Endothelial cell of coronary artery (primary cell): ENCODE measurements at places on chromosomes 6 and 20. TPM values are rescaled to one million over a fixed set of nuclear protein-coding genes. Genes with fewer than 3 reads are reported as not detected.

Gene C6orf15
- total RNA-seq = not detected in 2 replicates

Gene DEFB118
- not detected in 2 replicates for total RNA-seq

Gene CLPSL1
- total RNA-seq = not detected in 2 replicates

Gene GGTLC1
- total RNA-seq = not detected in 2 replicates
